ENCODE measurements at places on chromosomes 2 and 18.

- no peak for DNase-seq
Observed at GRCh38 chr2:37671816-37672103, 318 bp upstream of the CDC42EP3 start.

DNA sequence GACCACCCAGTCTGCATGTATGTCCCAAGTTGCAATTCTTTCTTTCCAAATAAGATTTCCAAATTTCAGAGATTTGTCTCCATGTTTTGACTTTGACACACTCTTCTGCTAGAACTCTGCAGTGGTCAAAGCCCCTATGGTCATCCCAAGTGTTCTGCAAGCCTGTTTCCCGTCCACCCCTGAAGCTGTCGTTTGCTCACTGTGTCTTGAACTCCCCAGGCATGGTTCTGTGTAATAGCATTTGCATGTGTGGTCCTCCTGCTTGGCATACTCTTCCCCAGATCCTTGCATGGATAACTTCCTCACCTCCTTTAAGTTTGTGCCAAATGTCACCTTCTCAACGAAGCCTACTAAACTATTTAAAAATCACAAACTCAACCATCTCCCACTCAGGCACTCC, 3.9 kb upstream of the MTLN start:
- no peak for DNase-seq

DNA sequence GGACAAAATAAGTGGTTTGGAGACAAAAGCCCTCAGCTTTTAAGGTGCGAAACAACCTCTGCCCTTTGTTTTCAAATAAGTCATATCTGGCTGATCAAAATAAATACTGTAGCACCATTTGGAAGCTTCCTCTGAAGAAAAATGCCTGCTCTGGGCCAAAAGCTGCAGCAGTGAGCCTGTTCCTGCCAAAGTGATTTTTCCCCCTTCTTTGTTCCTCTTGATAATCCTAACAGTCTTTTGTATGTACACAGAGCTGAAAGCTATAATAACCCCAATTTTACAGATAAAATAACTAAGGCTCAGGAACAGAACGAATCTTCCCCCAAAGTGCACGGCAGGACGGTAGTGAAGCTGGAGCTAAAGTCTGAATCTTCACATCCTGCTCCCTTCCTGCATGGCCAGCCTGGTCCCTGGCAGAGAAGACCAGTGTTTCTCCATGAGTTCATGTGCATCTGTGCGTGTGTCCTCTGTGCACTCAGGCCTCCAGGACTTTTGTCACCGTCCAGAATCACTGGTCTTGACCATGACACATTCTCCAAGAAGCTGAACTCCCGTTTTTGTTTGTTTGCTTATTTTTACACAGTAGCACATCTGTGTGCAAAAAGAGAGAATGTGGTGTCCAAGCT, 2114.1 kb upstream of the PIK3C3 start:
- DNase-seq = no peak

GRCh38 chr2:215843579-215843978, 169.8 kb downstream of the MREG start:
- DNase-seq = no peak

DNA sequence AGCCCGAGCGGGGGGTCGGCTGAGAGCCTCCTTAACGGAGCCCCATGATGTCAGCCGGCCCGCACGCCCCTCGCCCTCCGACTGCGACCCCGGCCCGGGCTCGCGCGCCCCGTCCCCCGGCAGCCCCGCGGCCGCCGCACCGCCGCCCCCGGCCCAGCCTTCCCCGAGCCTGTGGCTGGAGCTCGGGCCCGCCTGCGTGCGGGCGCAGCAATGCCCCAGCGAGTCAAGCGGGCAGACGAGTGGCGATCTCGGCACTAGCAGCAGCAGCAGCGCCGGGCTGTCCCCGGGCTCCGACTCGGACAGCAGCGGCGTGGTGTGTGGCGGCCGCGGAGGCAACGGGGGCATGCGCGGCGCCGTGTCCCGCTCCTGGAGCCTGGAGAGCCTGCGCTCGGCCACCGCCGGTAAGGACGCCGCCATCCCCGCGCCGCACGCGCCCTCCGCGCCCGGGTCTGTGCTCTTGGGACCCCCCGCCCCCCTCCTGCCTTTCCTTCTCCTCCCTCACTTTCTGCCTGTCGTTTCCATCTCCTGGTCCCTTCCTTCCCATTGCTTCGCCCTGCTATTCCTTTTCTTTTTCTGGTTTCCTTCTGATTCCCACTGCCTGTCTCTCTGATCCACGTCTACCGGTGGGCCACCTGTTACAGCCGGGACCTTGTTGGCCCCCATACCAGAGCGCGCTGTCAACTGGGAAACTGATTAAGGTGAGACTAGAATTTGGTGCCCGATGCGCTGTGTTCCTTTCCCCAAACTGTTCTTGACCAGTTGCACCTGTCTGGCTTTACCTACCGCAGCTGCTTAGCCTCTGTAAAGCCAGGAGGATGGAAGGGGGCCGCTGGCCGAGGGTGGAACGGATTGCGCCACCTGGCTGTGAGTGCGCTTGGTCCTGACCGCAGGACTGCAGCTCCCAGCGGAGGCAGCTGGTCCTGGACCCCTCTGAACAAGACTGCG, 127.4 kb downstream of the ARHGEF4 start:
- DNase-seq = no peak

GRCh38 chr2:219498280-219499057, at the start of gene GMPPA:
TSS of gene GMPPA (plus strand) at chr2:219498891. CDS start at chr2:219499976, 1,085 bp downstream.
- peak; percentile 92 for DNase-seq

DNA sequence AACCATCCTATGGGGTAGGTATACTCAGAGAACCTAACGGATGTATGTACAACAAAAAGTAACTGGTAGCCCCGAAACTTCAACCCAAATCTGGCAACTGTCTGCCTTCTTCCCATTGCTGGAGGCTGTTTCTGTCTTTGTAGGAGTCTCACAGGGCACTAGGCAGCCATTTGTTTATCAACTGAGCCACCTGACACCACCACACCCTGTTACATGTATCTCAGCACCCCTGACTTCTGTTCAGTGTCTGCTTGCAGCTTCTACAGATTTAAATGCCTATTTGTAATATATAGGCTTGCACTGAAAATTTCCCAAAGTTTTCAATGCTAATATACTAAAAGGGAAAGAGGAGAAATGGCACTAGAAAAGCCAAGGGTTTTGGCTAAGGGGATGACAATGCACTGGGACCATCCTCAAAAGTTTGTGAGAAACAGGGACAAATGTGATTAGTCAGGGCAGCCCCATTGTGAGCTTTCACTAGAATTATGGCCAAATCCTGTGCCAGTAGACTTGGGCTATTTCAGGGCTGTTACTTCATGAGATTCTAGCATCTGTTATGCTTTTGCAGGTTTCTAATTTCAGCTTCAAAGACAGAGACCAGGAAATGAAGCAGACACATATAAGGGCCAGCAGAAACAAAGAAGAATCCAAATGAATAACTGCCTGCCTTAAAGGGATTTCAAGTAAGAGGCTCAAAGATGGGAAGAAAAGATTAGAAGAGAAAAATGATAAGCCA, 103.3 kb downstream of the MYO5B start:
- DNase-seq = no peak

- DNase-seq = no peak
Observed at GRCh38 chr2:127733113-127733815, 32.0 kb downstream of the SFT2D3 start.

DNA sequence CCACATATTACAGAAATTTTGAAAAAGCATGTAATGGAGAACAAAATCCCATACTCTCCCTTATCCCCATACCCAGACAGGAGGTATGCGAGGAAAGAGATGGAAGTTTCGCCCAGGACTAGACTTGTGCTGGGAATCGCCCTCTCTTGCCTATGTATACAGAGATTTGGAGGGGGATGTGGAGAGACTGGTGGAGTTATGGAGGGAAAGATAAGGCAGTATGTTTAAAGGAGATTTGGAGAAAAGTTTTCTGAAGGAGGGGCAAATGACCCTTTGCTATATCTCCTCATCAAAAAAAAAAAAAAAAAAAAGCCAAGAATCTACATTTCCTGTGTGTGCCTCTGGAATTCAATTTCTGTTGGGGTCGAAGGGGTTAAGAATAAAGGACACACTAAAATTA, 75.3 kb downstream of the MERTK start:
- DNase-seq = no peak

- DNase-seq = no peak
Observed at GRCh38 chr2:230778350-230779063, 65.9 kb downstream of the CAB39 start.

GRCh38 chr2:197461057-197461456, 7.7 kb downstream of the COQ10B start:
- DNase-seq = no peak

DNA sequence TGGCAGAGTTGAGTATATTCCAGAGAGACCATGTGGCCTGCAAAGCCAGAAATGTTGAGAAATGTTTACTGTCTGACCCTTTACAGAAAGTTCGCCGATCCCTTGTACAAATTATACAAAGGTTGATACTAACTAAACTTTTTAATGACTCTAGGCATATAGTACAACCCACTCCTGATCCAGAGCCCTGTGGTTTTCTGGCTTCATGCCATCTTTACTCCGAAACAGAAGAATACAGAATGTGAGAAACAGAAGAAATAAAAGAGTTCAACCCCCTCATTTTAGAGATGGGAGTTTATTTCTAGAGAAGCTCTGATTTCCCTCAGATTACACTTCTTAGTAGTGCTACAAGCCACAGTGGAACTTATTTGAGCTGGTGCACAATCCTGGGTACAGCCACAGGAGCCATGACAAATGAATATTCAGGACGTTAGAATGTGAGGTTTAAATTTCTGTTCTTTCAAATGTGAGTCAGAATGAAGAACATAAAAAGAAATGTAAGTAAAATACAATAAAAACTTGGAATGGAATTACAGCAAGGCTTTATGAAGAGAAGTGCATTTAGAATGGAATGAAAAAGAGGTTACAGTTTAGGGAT, 38.0 kb upstream of the SMCHD1 start:
- no peak for DNase-seq

- DNase-seq = no peak
Observed at GRCh38 chr2:202030691-202031090, 3.0 kb upstream of the FZD7 start.

- no peak for DNase-seq
Observed at GRCh38 chr2:161209902-161210301, 49.7 kb downstream of the TANK start.

DNA sequence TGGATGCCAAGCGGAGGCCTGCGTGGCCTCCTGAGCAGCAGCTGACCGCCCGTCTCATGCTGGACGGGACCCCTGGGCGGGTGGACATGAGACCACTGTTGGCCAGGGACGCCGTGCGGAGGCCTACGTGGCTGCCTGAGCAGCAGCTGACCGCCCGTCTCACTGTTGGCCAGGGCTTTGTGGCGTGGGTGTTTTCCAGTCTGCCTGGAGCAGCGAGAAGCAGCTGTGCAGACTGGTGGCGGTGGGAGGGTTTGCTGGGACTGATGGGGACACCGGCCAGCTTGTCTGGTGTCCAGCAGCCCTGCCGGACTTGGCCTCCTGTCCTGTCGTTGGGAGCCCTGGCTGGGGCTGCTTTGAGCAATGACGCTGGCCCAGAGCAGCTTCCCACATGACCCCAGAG, 5.8 kb upstream of the D2HGDH start:
- no peak for DNase-seq

DNA sequence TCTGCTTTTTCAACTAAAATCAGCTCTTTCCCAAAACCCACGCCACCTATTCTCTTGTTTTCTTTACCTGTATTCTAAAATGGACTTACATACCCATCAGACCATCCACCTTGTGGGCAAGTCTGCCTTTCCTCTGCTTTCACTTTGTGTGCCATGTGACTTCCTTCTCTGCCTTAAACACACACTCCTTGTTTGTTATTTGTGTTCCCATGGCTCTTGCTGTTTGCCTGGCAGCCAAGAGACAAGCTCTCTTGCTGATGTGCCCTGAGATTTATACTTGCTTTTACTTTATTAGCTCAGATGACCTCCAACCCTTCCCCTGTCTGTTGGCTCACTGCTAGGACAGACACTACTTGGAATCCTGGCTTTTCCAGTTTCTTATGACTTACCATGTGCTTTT, 309.7 kb upstream of the LRRTM4 start:
- no peak for DNase-seq

- no peak for DNase-seq
Observed at GRCh38 chr2:134717286-134718022, 1.3 kb downstream of the TMEM163 start.

GRCh38 chr2:138713504-138713903, 66.7 kb downstream of the NXPH2 start:
- DNase-seq = no peak

DNA sequence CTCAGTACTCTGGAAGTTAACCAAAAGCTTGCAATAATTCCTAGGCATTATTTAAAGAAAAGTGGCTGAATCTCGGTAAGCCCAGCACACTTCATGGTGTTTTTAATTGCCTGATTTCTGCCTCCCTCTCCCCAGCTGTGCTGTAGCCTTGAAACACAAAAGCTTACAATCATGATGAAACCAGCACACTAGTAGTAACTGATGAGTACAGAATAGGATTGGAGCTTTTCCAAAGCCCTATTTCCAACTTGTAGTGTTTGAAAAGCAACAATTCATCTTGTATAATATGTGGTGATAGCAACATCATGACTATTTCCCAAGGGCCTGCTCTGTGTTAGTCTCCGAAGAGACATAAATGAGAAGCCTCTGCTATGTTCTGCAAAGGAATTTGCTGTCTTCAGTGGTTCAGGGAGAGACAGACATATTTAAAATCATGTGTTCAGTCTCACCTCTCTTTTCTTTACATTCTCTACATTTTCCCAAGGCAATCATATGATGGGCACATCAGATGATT, 1015.0 kb downstream of the BCL11A start:
- no peak for DNase-seq

GRCh38 chr18:34493099-34493544, 217.0 kb upstream of the DTNA start:
- no peak for DNase-seq

DNA sequence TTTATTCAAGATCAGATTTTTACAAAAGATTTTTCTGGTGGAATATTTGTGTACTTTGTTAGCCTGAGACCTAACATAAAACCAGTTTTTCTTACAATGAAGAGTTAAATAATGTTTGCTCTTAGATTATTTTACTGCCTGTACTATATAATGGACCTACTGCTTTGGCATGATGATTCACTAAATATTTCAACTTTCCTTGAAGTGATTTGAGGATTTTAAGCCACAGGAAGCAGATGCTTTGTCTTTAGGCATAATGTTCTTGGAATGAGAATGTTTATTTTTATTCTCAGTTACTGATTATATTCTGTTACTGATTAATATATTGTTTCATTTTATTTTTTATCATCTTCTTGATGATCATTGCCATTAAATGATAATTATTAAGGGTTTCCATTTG, 175.3 kb upstream of the LRP1B start:
- DNase-seq = no peak

DNA sequence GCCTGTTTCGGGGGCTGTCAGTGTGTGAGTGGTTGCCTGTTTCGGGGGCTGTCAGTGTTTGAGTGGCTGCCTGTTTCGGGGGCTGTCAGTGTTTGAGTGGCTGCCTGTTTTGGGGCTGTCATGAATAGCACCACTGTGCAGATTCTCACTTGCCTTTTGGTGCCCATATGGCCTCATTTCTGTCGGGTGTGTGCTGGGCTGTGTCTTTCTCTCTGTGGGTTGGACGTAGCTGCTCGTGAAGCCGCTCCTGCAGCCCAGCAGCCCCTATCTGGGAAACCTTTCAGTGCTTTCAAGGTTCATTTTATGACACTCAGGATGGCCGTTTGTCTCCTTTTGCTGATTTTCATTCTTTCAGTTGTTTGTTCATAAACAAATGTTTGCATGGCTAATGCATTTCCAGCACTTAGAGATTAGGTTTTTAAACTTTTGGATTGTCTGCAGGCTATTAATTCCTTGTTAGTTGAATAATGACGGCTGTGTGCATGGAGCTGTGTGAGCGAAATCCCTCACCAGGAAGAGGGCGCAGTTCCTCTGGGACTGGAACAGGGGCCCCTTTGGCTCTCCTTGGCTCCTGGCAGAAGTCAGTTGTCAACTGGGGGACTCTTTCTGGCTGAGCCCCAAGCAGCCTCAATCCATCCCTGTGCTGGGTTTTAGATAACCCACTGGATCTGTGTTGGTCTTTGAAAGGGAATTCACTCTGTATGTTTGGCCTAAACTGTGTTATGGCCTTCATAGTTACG, 10.8 kb downstream of the AGAP1 start:
- no peak for DNase-seq
